CD4-positive, alpha-beta T cell treated with Interleukin-1 beta for 1 hour (primary cell): ENCODE measurements at places on chromosomes 12 and 14.

DNA sequence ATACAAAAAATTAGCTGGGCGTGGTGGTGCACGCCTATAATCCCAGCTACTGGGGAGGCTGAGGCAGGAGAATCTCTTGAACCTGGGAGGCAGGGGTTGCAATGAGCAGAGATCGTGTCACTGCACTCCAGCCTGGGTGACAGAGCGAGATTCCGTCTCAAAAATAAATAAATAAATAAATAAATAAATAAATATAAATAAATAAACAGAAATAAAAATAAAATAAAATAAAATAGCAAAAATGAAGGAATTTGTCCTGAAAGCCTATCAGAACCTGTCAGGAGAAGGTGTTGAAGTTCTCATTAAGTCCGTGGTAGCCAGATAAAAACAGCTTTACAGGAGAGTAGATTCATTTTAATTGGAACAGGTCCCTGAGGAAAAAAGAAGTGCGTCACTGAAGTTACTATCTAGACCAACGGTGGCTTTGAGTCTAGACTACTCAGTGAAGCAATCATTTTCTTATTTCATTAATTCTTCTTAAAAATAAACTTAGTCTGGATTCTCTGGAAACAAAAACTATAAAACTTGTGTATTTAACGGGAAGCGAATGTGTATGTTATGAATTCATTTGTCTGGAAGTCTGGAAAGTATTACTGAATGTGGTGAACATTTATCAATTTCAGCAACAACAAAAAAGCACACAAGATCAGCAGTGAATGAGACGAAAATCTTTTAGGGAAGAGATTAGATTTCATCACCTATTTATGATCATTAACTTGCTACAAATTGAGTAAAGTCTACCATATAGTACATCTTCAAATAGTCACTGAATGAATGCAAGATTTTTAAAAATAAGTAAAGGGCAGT lies 248.5 kb upstream of the PDE3A start:
- no peak for DNase-seq

- DNase-seq = no peak
These were observed 485.4 kb downstream of the NAV3 start for GRCh38 chr12:78316136-78316535.

DNA sequence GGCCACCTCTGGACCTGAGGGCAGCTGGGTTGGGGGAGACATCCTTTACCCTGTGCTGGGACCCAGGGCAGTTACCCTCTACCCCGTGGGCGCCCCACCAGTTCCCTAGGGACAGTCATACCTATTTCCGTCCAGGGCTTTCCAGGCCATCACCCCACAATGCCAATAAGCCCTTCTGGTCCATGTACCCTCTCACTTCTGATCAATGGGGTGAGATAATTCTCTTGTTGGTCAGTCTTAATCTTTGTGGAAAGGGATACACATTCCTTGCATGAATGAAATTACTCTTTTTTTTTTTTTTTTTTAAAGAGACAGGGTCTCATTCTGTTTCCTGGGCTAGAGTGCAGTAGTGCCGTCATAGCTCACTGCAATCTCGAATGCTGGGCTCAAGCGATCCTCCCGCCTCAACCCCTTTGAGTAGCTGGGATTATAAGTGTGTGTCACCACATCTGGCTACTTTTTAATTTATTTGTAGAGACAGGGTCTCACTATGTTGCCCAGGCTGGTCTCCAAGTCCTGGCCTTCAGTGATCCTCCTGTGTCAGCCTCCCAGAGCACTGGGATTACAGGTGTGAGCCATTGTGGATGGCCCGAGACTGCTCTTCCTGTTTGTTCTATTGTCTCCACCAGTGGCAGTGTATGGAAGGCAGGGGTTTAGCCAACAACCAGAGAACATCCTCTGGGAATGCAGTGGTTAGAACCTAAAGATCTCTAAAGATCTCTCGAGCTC lies 46.3 kb upstream of the STON2 start:
- DNase-seq = no peak

GRCh38 chr14:23183479-23183878 lies at the start of gene SLC7A8:
TSS of gene SLC7A8 (minus strand) at chr14:23183660. CDS start at chr14:23182914, 746 bp downstream.
- no peak for DNase-seq

GRCh38 chr14:89430391-89431236 lies 13.6 kb upstream of the FOXN3 start:
- DNase-seq = peak; percentile 64

DNA sequence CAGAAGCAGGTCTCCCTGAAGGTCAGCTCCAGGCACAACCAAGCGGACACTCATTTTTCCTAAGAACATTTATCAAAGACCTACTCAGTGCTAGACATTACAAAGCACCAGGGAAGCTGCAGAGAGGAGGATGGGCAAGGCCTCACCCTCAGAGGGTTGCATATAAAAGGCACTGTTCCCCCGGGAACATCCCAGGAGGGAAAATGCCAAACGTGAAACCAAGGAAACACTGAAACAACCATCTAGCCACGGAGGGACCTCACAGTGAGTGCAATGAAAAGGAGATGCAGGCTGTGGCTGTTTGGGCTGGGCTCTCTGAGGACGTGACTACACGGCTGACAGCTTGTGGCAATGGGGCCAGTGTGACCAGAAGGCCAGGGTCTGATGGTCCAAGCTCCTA lies 117.4 kb upstream of the VASH1 start:
- DNase-seq = no peak

- no peak for DNase-seq
These were observed 122.2 kb downstream of the AEBP2 start for GRCh38 chr12:19561411-19561961.

DNA sequence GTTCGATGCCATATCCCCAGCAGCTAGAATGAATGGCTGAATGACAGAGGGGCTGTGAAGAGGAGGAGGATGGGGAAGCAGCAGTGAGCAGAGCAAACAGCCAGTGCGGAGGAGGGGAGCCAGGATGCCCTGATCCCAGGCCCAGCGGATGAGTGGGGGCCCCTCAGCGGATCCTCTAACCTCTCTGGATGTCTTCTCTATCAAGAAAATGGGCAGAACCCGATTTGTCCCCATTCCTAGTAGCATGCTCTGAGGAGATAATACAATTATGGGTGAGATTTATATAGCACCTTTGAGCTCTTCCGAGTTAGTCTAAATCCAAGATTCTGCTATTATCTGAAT lies 30.0 kb upstream of the RPLP0 start:
- no peak for DNase-seq

DNA sequence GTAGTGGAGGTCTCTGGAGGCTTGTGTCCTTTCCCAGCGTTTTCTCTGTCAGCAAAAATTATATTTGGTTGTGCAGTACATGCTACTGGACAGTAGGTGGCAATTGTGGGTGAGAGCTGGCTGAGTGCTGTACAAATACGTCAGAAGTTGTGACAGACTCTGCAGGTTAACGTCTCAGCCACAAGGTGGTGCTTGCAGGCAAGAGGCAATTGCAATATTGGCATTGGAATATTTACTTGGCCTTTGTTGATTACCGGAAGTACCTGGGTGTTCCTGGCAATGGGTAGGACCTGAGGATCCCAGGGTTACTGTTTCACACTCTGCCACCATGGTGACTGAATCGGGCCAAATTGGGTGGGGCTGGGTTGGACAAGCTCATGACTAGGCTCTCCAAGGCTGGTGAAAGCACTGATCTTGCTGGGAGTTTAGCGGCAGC lies 333.9 kb upstream of the LMO3 start:
- DNase-seq = no peak

- DNase-seq = no peak
These were observed 150.6 kb downstream of the ADCK1 start for GRCh38 chr14:77950371-77951063.

- DNase-seq = no peak
These were observed 361.8 kb downstream of the TMEM121 start for GRCh38 chr14:105888151-105888550.

- no peak for DNase-seq
These were observed 361.9 kb upstream of the FKBP4 start for GRCh38 chr12:2432856-2433255.

DNA sequence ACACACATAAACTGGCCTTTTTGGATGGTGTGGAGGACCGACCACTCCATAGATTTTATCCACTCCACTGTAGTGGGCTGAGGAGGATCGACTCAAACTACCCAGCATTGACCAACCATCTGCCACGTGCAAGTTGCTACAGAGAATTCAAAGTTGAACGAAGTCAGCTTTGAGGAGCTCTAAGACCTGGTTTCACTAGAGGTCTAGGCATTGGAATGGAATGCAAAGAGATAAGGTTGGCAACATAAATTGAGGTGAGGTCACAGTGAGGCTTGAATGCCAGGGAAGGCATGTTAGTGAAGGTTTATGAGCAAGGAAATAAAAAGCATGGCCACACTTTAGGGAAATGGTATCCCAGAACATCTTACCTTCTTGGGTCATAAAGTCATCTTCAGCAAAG lies 14.5 kb downstream of the VWF start:
- no peak for DNase-seq

- no peak for DNase-seq
These were observed 5.9 kb upstream of the BHLHE41 start for GRCh38 chr12:26130728-26131127.

- DNase-seq = no peak
These were observed 38.7 kb upstream of the ZNF641 start for GRCh38 chr12:48389409-48389808.

DNA sequence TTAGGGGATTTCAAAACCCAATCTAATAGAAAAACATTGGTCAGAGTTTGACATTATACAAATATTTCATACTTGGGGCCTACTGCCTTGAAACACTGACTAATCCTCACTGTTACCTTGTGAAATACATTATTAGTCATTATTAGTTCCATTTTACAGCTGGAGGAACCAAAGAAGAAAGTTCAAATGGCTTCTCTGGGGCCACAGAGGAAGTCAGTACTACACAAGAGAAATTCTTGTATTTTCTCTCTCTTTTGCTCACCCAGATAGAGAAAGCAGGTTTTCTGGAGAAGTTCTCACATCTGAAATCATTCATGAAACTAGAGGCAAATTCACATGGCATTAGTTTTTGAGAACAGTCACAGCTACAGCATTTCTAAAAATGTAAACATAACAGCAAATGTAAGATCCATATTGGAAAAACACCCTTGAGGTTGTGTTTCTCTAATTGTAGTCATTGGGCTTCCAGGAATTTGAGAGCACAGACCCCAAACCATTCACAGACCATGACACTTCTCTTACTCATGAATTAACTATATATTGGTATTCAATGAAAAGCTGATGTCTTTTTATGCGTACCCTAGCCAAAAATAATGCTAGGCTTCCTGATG lies 83.0 kb downstream of the LLPH start:
- no peak for DNase-seq

GRCh38 chr12:107101651-107102050 lies 8.3 kb upstream of the CRY1 start:
- DNase-seq = no peak

GRCh38 chr14:101878211-101878821 lies 86.1 kb upstream of the DYNC1H1 start:
- DNase-seq = no peak

GRCh38 chr12:14771651-14772137 lies 31.6 kb downstream of the WBP11 start:
- DNase-seq = peak; percentile 62

DNA sequence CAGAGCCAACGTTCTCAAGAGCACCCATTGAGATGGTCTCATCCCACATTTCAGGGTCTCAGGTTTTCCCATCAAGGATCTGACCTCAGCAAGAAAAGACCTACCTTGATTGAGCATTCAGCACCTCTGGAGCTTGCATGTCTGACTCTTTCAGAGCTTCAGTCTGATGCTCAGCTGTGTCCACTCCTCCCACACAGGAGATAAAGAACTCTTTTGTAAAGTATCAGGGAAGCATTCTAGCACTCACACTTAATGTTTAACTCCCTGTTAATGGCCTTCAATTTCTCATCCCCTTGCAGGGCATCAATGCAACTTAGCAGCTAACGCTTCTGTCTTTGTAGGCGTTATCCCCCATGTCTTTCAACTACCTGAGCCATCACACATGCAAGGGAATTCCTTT lies 124.1 kb downstream of the GALC start:
- no peak for DNase-seq

DNA sequence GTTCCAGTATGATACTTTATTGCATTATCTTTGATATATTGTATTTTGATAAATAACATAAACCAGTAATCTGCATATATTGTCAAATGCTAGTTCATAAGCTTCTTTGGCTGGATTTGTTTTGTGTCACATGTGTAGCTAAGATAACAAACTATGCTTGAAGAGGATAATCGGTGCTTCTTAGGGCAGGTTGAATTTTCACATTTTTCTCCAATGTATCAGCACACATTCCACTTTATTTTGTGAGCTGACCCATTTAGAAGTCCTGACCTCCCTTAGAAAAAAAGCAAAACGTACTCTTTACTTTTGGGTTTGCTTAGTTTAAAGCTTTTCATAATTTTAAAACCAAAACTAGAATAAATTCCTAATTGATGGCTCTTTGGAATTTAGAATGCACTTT lies 277.7 kb upstream of the DDHD1 start:
- no peak for DNase-seq

GRCh38 chr14:75591987-75592575 lies 13.7 kb downstream of the FLVCR2 start:
- no peak for DNase-seq

- no peak for DNase-seq
These were observed 315.5 kb upstream of the OR4E1 start for GRCh38 chr14:21989090-21989489.
